ENCODE measurements at places on chromosomes 5 and 9.

GRCh38 chr5:35056686-35057085, 8.9 kb upstream of the AGXT2 start:
- no peak for DNase-seq
- no peaks in the 10 kb centered on the region for H3K4me1 ChIP-seq
- peaks cover 72% of the 10 kb centered on the region for H3K27me3 ChIP-seq
- H3K27ac ChIP-seq, result no peak overlapping the region
- H3K4me3 ChIP-seq, result no peak overlapping the region

- no peak overlapping the region for H3K27ac ChIP-seq
- H3K4me1 ChIP-seq, result no peaks in the 10 kb centered on the region
- H3K36me3 ChIP-seq, result no peaks in the 10 kb centered on the region
- H3K27me3 ChIP-seq, result no peaks in the 10 kb centered on the region
- no peak overlapping the region for H3K4me3 ChIP-seq
- no peak for DNase-seq
These were observed 129.3 kb downstream of the GCNT1 start for GRCh38 chr9:76588316-76588715.

DNA sequence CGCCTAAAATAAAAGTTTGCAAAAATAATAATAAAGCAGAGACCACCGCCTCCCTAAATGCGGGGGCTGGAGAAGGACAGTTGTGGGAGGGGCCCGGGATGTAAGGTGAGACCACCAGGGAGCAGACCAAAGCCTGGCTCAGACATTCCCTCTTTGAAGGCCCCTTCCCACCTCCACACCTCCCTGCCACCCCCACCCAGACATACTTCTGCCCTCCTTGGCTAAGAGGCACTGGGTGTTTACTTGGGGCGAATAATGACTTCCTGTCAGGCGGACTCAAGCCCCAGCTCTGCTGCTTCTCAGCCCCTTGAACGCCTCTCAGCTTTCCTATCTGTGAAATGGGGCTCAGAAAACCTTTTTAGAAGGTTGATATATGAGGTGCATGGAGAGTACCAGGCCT, 58.8 kb upstream of the GGTA1 start:
- H3K27me3 ChIP-seq, result no peaks in the 10 kb centered on the region
- no peaks in the 10 kb centered on the region for H3K36me3 ChIP-seq
- no peak overlapping the region for H3K4me3 ChIP-seq
- peak overlapping the region; percentile 50 for H3K27ac ChIP-seq
- H3K4me1 ChIP-seq, result peaks cover 44% of the 10 kb centered on the region

- H3K27ac ChIP-seq, result no peak overlapping the region
- H3K27me3 ChIP-seq, result no peaks in the 10 kb centered on the region
- no peak overlapping the region for H3K4me3 ChIP-seq
- no peak for DNase-seq
- no peaks in the 10 kb centered on the region for H3K4me1 ChIP-seq
These were observed 99.0 kb downstream of the GABRA1 start for GRCh38 chr5:161946911-161947310.

DNA sequence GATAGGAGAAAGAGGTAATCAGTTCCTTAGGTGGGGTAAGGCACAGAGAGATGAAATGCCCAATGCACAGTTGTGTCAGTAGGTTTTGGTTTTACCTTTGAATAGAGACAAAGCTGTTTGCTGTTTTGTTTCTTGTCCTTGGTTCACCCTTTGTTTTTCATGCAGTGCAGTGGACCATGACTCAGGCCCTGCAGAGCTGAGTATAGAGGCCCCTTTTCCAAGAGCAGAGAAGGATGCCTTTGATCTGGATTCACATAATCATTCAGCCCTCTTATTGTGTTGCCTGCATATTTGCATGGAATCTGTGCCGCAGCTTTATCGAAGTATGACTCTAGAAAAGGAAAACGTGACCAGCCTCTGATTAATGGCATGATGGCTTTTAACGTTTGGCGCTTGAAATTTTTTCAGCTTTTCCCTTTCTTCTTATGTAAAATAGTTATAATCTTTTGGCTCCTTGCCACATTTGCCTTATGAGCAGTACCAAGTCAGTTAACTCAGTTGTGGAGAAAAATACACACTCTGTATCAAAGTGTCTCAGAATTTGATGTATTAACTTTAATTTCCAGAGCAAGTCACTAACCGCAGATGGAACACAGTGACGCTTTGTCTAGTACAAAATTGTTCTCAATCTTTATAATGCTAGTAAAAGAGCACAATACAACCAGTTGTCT, 197.6 kb downstream of the KDM4C start:
- no peak overlapping the region for H3K4me3 ChIP-seq
- no peaks in the 10 kb centered on the region for H3K4me1 ChIP-seq
- no peak for DNase-seq
- H3K27ac ChIP-seq, result no peak overlapping the region
- H3K36me3 ChIP-seq, result no peaks in the 10 kb centered on the region

DNA sequence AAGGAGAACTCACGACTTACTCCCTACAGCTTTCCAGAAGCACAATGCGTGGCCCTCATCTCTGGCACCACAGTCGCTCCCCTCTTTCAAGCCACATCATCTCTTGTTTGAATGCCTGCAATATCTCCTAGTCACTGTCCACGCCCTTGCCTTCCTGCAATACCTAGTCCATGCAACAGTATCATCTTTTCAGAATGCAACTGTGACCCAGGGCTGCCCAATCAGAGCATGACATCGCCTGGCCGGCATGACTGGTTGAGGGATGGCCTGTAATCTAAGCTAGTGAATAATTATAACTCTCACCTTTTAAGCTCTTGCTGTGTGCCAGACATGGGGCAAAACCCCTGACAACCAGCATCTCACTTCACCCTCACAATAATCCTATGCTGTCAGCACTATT, 52.5 kb upstream of the CPEB4 start:
- no peaks in the 10 kb centered on the region for H3K36me3 ChIP-seq
- H3K27ac ChIP-seq, result no peak overlapping the region
- no peaks in the 10 kb centered on the region for H3K27me3 ChIP-seq
- no peak overlapping the region for H3K4me3 ChIP-seq
- no peak for DNase-seq
- H3K4me1 ChIP-seq, result peaks cover 27% of the 10 kb centered on the region

DNA sequence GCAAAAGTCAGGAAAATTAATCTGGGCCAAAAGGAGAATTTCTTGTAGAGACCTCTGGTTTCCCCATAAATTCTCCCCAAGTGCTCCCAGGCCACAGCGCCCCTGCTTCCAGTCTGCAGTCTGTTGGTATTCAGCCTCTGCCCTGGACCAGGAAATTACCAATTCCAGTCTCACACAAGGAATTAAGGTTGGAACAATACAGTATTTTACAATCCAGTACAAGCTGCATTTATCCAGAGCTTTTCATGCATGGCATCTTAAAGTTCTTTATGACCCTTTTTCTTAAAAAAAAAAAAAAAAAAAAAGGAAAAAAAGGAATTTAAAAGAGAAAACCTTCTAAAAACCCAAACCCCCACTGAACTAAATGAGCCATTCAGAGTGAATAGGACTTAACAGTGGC, 139.6 kb upstream of the RANBP3L start:
- no peaks in the 10 kb centered on the region for H3K27me3 ChIP-seq
- H3K27ac ChIP-seq, result no peak overlapping the region
- H3K4me3 ChIP-seq, result no peak overlapping the region
- no peaks in the 10 kb centered on the region for H3K36me3 ChIP-seq

GRCh38 chr9:105132606-105133005, 111.8 kb upstream of the SLC44A1 start:
- peak; percentile 97 for DNase-seq
- no peaks in the 10 kb centered on the region for H3K27me3 ChIP-seq
- H3K27ac ChIP-seq, result peak overlapping the region; percentile 75
- no peaks in the 10 kb centered on the region for H3K36me3 ChIP-seq
- no peak overlapping the region for H3K4me3 ChIP-seq

DNA sequence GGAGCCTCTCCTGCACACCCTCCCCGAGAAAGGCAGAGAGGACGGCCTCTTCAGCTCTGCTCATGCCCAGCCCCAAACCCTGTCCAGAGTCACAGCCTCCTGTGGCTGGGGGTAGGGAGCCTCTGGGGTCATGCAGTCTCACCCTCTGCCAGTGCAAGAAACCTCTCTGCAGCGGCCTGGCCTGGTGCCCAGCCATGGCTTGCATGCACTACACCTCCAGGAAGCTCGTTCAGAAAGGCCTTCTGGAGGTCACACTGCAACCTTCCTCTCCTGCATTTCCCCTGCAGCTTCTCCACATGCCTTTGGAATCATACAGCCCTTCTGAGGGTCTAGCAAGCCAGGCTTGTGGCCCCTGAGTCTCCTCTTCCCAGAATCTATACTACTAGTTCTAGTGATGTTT, 17.9 kb downstream of the CSF1R start:
- no peaks in the 10 kb centered on the region for H3K27me3 ChIP-seq
- DNase-seq, result no peak
- H3K27ac ChIP-seq, result no peak overlapping the region

All from PC-9 (cell line).